ENCODE measurements at places on chromosomes 1 and 21. TPM values are rescaled to one million over a fixed set of nuclear protein-coding genes. Genes with fewer than 3 reads are reported as not detected.

The TMOD4 gene
- total RNA-seq, result not detected

The GBP4 gene
- 0.03 TPM for total RNA-seq

The PGLYRP4 gene
- not detected for total RNA-seq

The WASF2 gene
- 64.6 TPM for total RNA-seq

The MNDA gene
- total RNA-seq, result not detected

The RNF186 gene
- not detected for total RNA-seq

The SPAG17 gene
- not detected for total RNA-seq

The RNU1-1 gene
- not detected for total RNA-seq

The WDR64 gene
- not detected for total RNA-seq

Data from A549 treated with ZK216348 at 1 μM for 4 hours (cell line).